Stimulated activated CD8-positive, alpha-beta memory T cell treated with anti-CD3 and anti-CD28 coated beads, Interleukin-12 subunit alpha, Interleukin-12 subunit beta, amount 100 ng/mL, for 1 hour (primary cell): ENCODE measurements at places on chromosomes 16 and 17.

- no peak for DNase-seq
Measured at GRCh38 chr17:7384489-7385081, 3.7 kb downstream of the TNK1 start.

- no peak for DNase-seq
Measured at GRCh38 chr17:41728056-41728455, 6.4 kb downstream of the HAP1 start.

GRCh38 chr16:86818671-86819532 lies 240.6 kb downstream of the FOXL1 start:
- no peak for DNase-seq

DNA sequence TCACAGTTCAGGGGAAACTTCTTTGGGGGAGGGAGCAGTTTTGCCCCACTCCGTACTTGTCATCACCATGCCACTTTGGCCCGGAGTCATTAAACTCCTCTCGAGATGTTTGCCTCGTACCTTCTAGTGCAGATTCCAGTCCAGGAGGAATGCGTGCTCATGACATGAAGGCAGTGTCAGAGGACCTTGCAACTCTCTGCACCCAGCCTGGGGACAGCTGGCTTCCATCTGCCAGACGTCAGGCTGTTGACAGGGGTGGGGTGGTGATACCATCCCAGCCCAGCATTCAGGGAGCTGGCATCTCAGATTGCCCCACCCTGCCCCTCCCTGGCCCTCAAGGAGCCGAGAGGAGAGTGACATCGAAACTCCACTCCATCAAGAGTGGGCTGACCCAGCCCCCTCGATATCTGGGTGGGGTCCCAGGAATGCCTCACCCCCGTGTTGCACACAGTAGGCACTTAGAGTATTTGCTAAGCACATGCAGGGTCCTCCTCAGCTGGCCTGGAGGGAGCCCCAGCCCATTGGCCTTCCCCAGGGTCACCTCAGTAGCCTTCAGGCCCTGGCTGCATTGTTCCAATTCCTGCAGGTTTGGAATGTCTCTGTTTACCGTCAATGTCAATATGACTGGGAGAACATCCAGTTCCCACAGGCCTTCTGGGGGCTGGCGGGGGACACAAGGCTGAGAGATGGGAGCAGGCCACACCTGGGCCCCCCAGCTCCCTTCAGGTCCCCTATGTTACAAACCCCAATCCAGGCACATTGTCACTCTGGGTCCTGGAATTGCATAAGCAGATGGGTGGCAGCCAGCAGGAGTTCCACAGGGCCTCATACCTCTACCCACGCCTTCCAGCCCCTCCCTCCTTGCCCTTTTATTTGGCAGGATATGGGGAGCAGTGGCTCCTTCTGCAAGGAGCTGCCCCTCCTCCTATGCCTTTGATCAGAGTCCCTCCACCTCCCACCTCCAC lies 21.3 kb upstream of the EMP2 start:
- DNase-seq, result no peak

DNA sequence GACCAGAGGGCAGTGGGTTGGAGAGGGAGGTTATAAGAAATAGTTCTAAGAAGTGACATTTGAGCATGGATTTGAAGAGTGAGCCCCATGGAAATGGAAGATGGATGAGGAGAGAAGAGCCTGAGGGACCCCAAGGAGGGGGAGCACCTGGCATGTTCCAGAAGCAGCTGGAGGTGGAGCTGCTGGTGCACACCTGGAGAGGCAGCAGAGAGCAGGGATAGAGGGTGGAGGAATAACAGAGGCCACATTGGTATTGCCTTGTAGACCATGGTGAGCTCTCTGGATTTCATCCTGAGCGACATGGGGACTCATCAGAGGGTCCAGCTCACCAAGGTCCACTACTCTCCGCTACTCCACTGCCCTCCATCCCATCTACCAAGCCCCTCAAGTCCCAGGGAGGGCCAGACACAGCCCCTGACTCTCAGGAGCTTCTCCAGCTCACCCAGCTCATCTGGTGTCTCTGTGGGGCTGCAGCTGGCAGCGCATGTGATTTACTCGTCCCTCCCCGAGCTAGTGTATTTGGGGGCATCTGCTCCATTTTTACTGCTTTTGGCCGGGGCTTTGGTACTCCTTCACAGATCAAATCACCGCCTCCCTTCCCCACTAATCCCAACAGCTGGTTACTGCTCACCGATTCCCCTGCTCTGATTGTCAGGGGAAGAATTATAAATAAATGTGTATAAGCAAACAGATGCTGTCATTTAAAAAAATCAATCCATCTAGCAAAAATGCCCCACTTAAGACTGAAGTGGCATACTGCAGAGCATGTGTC lies 22.1 kb upstream of the KDM8 start:
- no peak for DNase-seq

DNA sequence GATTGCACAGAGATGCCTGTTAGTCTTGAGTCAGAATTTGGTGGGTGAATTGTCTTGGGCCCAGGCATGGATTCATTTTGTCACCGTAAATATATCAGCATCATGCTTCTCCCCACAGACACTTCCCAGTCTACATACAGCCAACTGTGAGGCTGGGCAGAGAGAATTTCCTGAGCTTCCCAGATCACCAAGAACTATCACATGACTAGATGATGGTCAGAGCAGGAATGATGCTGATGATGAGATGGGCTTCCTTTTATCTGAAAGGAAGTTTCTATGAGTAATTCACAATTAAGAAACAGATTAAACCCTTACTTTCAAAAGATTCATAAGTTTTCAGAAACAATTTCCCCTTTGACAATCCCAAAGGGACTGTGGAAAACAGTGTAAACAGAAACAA lies 323 bp upstream of the KRTAP9-9 start:
- DNase-seq, result no peak

- no peak for DNase-seq
Measured at GRCh38 chr17:49525831-49526741, 31.0 kb downstream of the NGFR start.

DNA sequence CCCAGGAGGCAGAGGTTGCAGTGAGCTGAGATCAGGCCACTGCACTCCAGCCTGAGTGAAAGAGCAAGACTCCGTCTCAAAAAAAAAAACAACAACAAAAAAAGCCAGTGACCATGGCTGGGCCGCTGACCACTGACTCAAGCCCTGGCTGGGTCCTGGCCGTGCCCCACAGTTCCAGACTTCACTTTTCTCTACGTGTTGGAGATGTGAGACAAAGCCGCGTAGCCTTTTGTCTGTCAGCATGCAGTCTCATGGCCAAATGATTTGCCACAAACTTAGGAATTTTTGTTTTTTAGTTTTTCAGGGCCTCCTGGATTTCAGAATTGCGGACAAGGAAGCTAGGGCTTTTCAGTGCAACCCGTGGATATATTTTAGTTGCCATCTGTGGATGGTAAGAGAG lies 89.3 kb upstream of the CIBAR2 start:
- no peak for DNase-seq

DNA sequence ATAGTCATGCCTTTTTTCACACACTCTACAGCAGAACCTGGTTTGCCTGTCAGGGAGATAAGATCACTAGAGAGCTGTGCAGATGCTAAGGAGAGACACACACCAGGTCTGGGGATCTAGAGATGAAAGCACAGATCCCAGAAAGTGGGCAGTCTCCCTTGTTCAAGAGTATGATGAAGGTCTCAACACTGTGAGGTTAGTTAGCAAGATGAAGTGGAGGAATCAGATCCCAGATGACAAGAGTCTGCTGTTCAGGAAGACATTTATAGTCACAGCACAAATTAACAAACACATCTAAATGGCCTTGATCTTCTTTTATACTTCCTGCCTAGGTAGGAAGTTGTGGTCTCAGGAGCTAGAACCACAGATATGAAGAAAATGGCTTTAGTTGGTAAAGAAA lies 23.4 kb upstream of the SKAP1 start:
- no peak for DNase-seq

GRCh38 chr16:71724320-71724751 lies at the start of gene PHLPP2:
Gene PHLPP2, minus strand, starts transcription at chr16:71724701. Its CDS starts 9,906 bp downstream, at chr16:71714795.
- DNase-seq, result no peak

GRCh38 chr16:67833030-67833414 lies 9.1 kb upstream of the THAP11 start:
- DNase-seq, result no peak

DNA sequence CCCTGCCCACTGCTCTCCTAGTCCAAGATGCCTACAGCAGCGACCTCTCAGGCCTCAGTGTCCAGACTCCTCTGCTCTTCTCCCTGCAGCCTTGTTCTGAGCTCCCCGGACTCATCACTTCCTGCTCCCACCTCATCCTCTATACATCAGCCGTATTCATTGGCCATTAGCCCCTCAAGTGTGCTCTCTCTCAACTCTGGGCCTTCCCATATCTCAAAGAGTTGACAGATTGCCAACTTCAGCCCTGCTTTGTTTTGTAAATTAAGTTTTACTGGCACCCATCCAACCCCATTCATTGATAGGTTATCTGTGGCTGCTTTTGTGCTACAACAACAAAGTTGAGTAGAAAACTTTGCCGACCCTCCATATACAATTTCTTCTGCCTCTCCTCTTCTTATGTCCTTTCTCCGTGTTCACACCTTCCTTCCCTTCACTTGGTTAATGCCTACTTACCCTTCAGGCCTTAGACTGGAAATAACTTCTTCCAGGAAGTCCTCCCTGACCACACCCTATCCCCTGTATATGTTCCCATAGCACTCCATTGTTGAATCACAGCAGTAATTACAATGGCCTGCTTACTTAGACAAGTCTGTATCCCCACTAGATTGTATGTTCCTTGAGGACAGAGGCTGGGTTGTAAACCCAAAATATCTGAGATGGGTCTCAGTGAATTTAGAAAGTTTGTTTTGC lies 63.4 kb upstream of the TANC2 start:
- no peak for DNase-seq

- DNase-seq, result no peak
Measured at GRCh38 chr16:52713740-52714139, 166.8 kb upstream of the TOX3 start.

DNA sequence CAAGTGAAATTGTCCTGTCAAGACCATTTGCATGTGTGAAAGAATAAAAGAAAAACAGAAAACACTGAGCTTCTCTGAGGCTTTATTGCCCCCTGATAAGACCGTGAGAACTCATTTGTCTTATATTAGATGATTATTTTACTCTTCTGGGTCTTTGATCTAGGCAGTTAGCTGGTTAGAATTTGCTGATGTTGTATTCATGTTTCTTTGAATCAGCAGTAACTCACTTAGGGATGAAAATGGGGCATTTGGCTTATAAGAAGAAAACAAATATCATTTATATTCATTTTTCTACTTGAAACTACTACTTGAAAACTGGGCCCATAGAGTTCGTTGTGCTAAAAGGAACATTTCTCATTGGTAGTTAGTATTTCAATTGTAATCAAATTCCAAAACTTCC lies 93.1 kb upstream of the RBFOX1 start:
- DNase-seq, result no peak

GRCh38 chr16:30526137-30526822 lies at the start of gene ZNF768:
Gene ZNF768, minus strand, starts transcription at chr16:30526566. Its CDS starts 153 bp downstream, at chr16:30526413.
- DNase-seq, result no peak

DNA sequence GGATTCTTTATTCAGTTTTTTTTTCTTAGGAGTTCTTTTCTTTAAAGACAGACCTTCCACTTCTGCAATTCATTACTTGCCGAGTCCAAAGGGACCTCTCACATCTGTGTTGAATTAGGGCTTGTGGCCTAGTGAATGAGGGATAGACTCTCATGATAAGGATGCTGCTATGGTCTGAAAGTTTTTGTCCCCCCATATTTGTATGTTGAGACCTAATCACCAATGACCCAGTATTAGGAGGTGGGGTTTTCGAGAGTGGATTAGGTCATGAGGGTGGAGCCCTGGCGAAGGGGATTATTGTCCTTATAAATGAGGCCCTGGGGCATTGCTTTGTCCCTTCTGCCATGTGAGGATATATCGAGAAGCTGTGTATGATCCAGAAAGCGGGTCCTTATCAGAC lies 9.5 kb downstream of the KRT12 start:
- DNase-seq, result no peak

GRCh38 chr17:37750768-37751475 lies 6.1 kb upstream of the HNF1B start:
- no peak for DNase-seq

- DNase-seq, result no peak
Measured at GRCh38 chr17:63703556-63704258, 3.8 kb upstream of the LIMD2 start.

GRCh38 chr17:70493277-70493874 lies 324.0 kb downstream of the KCNJ2 start:
- DNase-seq, result no peak

GRCh38 chr16:85296859-85297660 lies 184.8 kb upstream of the CIBAR2 start:
- DNase-seq, result peak; percentile 31

DNA sequence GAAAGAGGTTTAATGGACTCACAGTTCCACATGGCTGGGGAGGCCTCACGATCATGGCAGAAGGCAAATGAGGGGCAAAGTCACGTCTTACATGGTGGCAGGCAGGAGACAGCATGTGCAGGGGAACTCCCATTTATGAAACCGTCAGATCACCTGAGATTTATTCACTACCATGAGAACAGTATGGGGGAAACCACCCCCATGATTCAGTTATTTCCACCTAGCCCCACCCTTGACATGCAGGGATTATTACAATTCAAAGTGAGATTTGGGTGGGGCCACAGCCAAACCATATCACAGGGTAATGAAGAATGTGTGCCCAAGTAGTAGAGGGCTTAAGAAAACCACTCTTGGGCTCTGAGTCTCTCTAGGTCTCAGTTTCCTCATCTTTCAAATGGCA lies 85.1 kb downstream of the PRKCB start:
- DNase-seq, result no peak

DNA sequence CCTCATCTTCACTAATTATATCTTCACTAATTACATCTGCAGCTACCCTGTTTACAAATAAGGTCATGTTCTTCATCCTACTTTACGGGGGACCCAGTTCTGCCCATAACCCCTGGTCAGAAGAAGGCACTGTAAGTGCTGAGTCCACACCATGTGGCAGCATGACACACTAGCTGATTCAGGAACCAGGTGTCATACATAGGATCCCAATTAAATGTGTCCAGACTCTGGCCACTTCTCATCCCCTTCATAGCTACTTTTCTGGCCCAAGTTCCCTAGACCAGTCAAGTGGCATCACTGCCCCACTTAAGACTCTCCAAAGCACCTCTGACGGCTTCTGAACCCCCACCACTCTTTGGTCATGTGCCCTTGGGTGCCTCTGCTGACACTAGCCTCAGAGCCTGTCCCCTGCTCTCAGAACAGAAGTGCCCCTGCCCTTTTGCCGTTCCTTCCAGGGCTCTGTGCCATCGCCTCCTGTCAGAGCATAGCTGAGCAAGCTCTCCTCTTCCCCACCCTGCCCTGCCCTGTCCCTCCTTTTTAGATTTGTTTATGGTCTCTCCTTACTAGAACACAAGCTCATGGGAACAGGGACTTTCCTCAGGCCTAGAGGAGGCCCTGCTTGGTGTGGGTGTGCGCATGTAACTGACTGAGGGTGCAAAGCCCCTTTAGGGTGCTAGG lies 61.1 kb downstream of the B9D1 start:
- no peak for DNase-seq

DNA sequence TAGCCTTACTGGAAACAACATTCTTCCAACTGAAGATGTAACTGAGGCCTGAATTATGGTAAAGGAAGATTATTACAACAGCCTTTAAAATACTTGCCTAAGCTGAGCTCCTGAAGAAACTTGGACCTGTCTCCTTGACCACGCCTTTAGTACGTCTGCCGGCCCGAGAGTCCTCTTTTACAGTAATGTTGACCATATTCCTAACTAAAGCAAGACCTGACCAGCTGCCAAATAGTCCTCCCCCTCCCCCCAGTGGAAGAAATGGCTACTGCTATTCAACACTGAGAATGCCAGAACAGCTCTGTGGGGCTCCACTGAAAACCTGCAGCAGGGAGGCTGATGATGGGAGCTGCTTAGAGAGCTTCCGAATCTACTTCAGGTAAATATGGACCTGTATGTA lies 12.6 kb upstream of the FOXJ1 start:
- no peak for DNase-seq
